ENCODE measurements at places on chromosomes 2 and 18.

GRCh38 chr2:12715258-12716031, 1.3 kb upstream of the TRIB2 start:
- no peak for DNase-seq

GRCh38 chr2:28929581-28929980, 35.1 kb downstream of the WDR43 start:
- no peak for DNase-seq

GRCh38 chr18:1760901-1761300, 810.4 kb downstream of the METTL4 start:
- DNase-seq: no peak

DNA sequence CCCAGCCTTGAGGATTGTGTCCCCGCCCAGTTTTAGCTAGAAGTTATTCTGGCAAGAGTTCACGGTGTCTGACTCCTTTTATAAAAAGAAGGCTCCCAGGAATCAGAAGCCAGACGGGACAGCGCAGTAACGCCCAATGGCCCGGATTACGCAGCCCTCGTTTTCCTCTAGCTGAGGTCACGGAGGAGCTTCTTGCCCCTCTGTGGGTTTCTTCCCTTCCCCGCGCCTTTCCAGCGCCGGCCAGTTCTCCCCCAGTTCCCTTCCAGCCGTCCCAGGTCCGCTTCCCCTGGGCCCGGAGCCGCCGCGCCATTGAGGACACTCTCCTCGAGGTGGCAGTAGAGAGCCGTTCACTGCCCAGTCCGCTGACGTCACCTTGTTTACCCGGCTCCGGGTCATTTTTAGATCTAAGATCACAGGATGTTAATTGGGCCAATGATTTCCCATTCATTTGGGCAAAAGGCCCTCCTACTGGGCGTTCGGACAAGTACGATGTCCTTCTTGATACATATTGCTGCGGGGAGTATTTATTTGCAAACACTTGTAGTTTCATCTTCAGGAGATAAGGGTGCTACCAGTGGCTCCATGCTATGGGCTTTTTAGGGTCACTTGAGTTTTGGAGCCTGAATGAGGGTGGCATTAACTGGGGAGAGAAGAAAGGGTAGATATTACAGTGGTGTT, 81.5 kb upstream of the PPM1B start:
- DNase-seq: peak; percentile 71

DNA sequence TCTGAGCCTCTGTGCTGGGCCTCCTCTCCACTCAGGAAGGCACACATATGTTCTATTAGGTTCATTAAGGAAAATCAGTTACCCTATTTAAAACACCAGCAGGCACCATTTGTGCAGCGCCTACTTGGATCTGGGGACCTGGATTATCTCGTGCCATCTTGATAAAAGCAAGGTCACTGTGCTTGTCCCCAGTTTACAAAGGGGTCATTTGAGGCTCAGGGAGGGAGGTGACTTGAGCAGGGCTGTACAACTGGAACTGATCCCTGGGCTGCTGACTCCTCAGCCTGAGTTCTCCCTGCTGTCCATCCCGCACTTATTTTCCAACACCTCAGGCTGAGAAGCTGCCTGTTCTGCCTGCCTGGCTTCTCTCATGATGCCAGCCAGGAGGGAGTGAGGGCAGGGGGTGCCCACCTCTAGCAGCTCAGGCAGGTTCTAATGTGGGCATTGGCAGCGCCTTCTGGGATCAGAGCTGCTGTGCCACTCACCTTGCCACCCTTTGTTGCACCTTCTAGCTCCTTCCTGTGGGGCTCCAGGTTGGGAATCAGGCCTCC, 120.3 kb downstream of the GLI2 start:
- DNase-seq: no peak

DNA sequence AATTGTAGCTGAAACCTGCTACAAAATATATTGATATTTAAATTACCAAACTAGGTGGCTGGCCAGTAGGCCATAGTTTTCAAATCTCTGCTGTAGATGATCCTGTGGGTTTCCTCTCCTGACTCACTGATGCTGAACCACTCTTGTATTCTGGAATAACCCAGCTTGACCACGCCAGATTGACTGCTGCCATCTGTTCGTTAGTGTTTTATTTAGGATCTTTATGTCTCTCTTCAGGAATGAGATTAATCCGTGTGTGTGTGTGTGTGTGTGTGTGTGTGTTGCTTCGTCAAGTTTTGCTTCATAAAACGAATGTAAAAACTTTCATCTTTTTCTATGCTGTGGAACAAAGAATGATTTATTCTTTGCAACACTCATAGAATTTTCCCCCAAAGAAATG, 187.1 kb downstream of the DYSF start:
- DNase-seq: no peak

DNA sequence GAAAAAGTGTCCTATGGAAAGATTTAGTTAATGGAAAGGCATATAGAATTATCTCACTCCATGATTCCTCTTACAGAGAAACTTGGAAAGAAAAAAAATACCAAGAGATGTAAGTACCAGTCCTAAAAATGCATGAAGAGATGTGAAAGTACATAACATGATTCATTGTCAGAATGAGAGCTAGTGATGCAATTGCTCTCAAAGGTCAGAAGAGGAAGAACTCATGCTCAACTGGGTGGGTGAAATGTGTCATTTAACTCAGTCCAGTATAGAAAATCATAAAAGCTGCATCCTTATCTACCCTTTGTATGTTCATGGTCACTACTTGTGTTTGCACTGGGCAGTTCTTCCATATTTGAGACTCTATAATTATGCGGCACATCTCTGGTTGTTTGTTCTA, 300.0 kb upstream of the PIK3C3 start:
- DNase-seq: no peak

DNA sequence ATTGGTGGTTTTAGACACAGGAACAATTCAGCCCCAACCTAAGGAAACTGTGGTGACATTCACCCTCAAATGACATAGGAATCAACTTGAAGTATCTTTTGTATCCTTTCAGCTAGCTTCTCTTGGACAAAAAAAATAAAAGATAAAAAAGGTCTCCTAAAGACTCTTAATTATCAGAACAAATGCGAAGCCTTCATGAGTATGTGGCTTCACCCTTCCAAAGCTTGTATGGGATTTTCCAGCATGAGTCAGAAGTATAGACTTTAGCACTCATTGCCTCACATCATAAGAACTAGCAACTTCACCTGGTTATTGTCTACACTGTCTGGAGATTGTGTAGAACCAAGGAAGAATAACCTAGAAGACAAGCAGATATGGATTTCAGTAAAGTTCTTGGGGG, 135.4 kb downstream of the LAMA3 start:
- no peak for DNase-seq

GRCh38 chr2:189679226-189679625, 4.8 kb downstream of the ANKAR start:
- DNase-seq: no peak

GRCh38 chr2:24540011-24540477, 49.0 kb downstream of the NCOA1 start:
- DNase-seq: no peak

- no peak for DNase-seq
Measured at GRCh38 chr2:133422931-133423351, 145.3 kb downstream of the NCKAP5 start.

GRCh38 chr2:150063432-150063889, 424.0 kb downstream of the RND3 start:
- no peak for DNase-seq

GRCh38 chr2:134706587-134707329, 12.0 kb downstream of the TMEM163 start:
- no peak for DNase-seq

Measured in NCI-H460 (cell line).